ENCODE measurements at places on chromosomes 1 and 21. TPM values are rescaled to one million over a fixed set of nuclear protein-coding genes. Genes with fewer than 3 reads are reported as not detected.

Gene RGS4
- total RNA-seq = 2.0 TPM

Gene MTX1
- 50.8 TPM for total RNA-seq

Gene LIN28A
- total RNA-seq = not detected

Gene LRRC39
- 1.3 TPM for total RNA-seq

Gene NRDC
- total RNA-seq = 103 TPM

Gene PLPPR5
- total RNA-seq = not detected

DNA sequence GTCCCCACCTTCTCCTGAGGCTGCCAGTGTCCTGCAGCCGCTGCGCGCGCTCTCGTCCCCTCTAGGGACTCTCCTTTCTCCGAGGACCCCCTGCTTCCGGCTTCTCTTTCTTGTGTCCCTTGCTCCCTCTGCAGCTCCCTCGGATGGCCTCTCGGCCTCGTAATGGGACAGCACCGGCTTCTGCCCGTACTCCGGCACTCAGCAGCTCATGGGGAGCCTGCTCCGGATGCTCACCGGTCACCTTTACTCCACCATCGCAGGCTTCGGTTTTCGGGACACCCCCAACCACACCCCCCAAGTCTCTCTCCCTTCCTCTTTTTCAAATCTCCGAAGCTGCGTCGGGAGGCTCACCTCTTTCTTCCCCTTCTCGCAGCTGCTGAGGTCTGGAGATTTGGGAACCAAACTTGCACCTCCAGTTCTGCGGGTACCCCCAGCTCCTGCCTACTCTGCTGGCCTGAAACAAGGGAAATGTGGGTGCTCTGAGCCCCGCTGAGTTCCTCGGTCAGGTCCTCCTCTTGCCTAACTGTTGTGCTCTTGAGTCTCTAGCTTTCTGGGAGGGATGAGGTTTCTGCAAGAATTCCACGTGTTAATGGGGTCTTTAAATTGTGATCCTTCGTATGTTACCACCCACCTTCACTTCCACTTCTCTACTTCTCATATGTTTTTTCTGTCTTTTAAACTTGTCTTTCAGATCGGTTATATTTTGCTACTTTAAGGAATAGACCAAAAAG is 930 bp downstream of the CDC14A start:
- no peak for DNase-seq

DNA sequence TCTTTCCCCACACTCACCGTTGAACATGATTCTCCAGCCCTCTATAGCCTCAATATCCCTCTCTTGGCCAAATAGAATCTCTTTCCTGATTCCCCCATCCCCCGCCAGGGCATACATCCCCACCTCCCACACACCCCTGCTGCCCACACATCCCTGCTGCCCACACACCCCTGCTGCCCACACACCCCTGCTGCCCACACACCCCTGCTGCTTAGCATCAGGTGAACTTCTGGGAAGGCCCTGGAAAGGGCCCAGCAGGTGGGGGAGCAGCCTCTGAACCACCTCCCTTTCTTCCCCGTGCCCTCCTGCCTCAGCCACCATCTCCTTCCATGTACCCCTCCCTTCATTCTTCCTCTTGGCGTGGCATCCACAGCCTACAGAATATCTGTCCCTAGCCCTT is 15.9 kb upstream of the IFNLR1 start:
- DNase-seq = no peak

DNA sequence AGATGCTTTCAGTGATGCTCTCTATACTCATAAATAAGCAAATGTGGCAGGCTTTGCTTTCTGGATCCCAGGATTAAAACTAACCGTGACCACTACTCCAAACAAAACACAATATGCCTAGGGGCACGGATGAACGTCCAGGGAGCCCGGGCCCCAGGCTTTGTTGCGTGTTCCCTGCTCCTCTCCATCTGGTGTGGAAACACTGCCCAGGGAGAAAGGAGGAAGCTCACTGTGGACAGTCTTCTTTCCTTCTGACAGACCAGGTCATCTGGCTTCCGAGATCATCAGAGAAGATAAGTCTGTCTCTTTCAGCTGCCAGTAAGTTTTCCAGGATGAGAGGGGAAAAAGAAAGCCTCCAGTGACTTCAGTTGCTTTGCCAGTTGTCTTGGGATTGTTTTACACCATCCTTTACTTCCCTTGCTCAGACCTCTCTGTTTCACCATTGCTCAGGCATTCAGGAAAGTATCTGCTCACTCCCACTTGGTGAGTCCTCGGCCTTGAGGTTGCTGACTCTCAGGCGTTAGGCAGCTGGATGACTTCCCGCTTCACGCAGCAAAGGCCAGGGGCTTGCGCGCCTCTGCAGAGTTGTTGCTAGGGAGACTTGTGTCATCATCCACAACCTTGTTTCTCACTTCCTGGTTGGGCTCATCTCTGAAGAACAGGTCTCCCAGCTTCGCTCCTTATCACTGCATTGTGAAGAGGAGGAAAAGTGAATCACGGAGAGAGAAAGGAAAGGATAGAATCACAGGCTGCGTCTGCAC is 20.6 kb upstream of the PGD start:
- no peak for DNase-seq

DNA sequence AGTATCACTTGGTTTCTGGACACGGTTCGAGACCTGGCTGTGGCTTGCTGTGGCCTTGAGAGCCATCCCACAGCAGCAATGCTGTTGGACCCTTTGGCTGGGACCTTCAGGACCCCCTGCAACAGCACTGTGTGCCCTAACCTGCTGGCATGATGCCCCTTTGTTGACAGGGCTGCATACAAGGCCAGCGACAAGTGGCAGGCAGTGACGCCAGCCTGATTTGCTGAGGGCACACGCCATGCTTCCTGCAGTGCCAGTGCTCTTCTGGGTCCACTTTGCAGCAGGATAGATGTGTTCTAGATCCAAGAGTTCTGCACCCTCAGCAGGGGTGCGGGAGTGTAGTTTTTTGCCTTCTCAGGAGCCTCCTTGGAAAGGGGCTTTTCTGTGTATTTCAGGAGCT is 32.8 kb downstream of the COQ8A start:
- DNase-seq = no peak

- DNase-seq = no peak
These were observed 1227.1 kb downstream of the NCAM2 start for GRCh38 chr21:22225299-22225698.

- DNase-seq = no peak
These were observed 1.7 kb upstream of the ADAR start for GRCh38 chr1:154609398-154610380.

DNA sequence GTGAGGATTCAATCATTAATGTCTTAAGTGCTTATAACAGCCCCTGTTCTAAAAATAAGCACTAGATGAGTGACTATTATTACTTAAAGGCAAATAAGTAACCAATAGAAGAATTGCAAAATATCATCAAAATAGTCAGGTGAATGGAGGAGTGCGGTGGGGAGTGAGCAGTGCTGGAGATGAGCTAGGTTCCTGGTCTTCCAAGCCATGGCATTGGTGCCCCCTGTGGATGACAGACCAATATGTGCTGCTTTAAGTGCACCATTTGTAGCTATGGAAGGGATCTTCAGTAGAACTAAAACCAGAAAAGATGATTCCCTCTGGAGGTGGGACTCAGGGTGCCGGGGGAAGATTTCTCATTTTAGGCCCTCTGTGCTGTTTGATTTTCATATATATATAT is 46.1 kb upstream of the SLC30A1 start:
- DNase-seq = no peak

DNA sequence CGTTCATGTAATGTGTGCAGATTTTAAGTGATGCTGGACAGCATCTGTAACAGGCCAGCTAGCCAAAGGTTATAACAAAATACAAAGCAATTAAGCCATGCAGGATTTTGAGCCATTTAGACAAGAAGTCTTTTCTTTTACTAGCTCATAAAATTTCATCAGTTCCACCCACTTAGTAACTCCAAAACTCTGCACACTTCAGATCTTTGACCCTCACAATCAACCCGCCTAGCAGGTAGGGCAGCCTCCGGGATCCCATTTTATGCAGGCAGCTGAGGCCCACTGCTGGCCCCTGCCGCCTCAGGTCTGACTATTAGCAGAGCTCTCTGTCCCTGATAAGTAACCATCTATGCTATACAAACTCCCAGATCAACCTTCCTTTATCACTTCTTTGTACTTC is 9.2 kb downstream of the LBR start:
- no peak for DNase-seq

DNA sequence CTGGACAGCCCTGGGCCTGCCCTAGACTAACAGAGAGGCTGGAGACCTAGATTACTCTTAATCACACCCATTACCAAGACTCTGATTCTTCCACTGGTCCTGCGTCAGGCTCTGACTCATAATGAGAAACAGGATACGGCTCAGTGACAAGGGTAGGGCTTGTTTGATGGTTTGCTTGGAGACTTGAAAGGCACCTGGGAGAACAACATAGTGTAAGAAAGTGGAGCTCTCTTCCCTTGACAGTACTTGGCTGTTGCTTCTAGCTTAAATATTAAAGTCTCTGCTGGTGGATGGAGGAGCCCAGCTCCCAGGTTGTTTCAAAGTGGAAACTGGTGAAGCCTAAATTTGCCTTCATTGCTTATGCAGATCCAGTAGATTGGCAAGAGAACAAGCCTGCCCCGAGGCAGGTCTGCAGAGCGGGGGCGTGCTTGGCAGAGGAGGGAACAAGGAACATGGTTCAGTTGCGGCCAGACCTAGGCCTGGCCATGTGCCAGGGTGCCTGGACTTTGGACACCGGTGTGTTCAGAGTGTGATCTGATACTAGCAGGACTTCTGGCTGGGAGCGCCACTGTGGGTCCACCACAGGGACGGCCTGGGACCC is 480.6 kb downstream of the CAMTA1 start:
- peak; percentile 84 for DNase-seq

- DNase-seq = no peak
These were observed 67.6 kb downstream of the MAP3K21 start for GRCh38 chr1:233394860-233395717.

GRCh38 chr1:99407018-99407417 is 142.7 kb downstream of the PLPPR4 start:
- DNase-seq = no peak

DNA sequence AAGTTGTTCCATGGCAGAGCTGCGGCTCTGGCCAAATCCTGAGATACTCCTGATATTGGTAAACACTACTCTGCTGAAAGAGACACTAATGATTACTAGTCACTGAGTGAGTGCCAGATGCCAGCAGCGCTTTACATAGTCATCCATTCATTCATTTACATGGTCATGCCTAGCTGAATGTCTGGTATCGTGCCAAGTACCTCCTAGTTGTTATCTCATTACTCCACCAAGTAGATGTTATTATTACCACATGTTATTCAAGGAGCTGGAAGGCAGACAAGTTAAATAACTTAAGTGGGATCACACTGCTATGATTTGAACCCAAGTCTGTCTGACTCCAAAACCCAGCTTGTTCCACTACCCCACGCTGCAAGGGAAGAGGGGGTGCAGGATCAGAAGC is 4.7 kb downstream of the OLFML2B start:
- no peak for DNase-seq

DNA sequence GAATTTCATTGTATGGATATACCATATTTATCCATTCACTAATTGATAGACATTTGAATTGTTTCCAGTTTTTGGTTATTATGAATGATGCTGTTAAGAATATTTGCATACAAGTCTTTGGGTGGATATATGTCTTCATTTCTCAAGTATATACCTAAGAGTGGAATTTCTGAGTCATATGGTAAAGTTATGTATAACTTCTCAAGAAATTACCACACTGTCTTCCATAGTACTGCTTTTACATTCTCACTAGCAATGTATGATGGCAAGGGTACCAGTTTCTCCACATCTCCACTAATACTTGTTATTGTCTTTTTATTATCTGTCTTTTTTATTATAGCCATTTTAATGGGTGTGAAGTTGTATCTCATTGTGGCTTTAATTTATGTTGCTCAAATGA is 74.6 kb upstream of the TENT5C start:
- no peak for DNase-seq

DNA sequence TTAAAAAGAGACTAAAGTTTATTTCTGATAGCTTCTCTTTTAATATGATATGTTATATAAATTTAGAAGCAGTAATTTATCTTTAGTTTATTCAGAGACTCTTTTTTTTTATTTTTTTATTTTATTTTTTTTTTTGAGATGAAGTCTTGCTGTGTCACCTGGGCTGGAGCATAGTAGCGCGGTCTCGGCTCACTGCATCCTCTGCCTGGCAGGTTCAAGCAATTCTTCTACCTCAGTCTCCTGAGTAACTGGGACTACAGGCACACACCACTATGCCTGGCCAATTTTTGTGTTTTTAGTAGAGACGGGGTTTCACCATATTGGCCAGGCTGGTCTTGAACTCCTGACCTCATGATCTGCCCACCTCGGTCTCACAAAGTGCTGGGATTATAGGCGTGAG is 89.6 kb downstream of the DISP1 start:
- no peak for DNase-seq

DNA sequence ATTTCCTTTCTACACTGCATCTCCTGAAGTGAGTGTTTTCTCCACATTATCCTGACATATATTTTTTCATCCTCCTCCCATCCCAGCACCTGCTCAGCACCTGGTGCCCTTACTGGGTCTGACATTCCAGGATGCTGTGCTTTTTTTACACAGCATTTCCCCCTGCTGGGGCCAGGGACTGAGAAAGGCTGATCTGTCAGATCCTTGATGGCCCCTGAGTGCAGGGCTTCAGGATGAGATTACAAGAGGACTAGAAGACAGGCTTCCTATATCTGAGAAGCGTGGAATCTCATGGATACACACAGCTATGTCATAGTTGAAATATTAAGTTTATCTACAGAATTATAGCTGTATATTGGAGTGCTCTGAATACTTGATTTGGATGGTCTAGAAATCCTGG is 24.4 kb downstream of the RCAN1 start:
- DNase-seq = no peak

- no peak for DNase-seq
These were observed 59.8 kb downstream of the CAPN2 start for GRCh38 chr1:223771814-223772770.

DNA sequence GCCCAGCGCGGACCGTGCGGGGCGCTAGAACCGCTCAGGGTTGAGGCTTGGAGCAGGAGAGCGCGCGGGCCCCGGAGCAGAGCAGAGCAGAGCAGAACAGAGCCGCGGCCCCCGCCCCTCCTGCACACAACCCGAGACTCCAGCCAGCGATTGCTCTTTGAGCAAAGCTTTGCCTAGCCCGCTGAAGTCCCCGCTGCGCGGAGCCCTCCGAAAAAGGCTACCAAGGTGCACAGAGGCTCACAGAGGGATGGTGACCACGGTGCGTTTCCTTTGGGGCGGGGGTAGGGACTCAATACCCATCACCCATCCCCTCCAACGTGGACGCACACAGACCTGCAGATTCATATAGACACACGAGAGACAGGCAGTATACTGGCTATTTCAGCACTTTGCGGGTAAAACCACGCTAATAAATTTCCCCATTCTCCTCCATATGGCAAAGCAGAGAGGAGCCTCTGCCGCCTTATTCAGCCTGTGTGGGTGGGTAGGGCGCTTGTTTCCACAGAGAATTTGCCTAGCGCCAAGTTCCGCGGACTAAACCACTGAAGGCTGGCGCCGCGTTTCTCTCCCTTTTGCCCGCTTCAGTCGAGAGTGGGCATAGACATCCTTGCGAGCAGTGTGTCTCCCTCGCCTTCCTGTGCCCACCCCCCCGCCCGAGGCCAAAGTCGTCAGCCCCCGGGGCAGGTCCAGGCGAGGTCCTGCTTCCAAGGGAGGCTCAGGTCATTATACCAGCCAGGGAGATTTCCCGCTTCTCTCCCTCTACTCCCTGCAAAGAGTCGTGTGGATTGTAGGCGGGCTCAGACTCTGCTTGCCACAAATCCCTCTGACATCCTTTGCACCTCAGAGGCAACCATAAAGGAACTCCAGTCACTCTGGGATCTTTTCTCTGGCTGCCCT is 8.5 kb downstream of the HLX start:
- DNase-seq = no peak
